ENCODE measurements at places on chromosomes 2 and 18.

- DNase-seq, result no peak
These were observed 54.0 kb upstream of the REL start for GRCh38 chr2:60827369-60827768.

DNA sequence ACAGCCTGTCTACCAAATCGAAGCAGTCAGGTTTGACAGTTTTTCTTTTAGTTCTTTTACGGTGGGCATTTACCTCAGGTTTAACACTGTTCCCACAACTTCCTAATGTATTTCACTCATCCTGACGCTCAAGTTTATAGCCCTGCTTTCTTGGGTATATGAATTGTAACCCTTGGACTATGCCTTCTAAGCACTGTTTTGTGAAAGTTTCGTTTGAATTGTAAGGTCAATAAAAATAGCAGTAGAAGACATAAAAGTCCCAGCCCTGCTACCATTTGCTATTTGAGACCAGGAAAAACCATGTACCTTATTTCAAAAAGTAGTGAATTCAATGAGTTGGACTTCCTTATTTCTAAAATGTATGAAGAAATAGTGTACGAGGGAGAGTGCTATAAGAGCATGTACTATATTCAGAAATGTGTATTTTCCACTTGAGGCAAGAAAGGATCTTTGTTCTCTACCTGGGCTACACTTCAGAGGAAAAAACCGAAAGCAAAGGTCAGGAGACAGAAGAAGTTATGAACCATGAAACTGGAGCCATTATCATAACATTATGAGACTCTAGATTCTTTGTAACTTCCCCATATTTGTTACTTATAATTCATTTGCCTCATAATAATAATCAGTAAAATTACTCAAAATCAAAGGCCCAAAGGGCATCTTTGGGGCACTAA is 1.9 kb upstream of the ZC3H15 start:
- DNase-seq, result no peak

DNA sequence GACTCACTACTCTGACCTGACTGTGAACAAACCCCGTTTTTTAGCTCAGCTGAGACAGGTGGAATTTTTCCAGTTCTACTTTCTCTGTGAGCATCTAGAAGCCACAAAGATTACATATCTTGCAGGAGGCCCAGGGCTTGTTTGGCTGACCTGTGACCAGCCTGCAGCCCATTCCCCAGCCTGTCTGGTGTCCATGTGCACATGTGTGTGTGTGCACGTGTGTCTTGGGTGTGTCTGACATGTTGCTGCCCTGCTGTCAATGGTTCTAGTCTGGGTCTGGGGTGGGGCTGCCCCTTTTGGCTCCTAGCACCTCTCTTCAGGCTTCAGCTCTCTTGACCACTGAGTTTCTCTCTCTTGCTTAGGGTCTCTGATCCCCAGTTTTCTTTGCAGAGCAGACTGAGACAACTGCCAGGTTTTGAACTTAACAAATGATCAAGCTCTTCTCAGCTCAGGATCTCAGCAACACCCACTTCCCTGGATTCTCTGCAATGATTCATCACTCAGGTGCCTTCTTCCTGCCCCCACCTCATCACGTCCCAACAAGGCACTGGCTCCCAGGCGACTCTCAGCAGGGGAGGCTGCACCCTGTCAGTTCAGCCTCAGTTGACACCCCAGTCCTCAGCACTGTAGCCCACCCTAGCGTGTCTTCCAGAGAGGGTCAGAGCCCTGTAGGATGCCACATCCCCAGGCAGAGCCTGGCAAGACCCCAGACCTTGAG is 130.3 kb downstream of the CELF4 start:
- no peak for DNase-seq

DNA sequence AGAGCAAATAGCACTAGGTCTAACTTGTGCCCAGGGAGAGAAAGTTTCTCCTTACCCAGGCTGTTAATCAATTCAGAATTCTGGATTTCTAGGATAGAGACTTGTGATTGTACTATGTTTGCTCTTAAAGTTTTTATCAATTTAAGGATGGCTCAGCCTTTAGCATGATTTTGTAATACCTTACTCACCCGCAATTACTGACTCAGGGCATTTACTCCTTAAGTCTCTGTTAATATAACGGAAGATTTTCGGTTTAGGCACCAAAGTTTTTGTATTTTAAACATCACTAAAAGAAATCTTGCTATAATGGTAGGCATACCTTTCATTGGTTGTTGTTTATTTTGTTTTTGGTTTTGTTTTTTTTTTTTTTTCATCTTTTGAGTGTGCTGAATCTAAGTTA is 358.2 kb downstream of the RBM43 start:
- DNase-seq, result no peak

DNA sequence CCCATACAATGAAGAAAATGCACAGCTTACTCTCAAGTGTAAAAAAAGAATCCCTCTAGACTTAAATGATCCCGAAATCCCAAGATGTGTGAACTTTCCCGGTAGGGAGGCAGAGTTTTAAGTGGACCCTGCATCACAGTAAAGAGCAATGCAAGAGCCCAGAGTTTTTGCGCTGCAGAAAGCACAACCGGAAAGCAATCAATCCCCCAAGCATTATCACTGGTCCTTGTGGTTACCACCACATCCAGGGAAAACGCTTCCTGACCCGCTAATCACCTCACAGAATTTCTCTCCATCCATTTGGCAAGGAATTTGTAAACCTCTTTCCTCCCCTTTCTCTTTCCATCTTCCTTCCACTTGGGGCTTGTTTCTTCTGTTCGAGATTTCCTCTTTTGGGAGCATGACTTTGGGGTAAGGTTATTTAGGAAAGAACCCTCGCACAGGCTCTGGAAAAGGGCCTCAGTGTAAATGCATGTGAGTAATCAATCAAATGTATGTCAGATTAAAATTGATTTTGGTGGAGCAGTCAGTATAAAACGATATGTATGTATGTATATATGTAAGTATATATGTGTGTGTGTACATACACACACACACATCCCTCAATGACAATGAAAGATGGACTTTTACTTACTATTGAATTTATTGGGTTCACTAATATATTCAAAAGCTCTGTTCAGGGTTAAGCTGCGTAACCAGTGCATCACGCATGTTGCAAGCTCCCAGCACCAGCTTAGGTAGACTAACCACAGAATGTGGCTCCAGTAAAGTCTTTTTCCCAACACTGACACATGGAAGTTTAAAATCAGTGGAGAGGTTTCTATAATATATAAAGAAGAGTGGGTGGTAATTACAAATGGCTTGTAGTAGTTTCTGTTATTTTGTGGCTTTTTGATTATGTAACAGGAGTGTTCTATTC is 1.6 kb downstream of the PLCL1 start:
- no peak for DNase-seq

- DNase-seq, result no peak
These were observed 40.6 kb upstream of the RNU4ATAC start for GRCh38 chr2:121489911-121490583.

DNA sequence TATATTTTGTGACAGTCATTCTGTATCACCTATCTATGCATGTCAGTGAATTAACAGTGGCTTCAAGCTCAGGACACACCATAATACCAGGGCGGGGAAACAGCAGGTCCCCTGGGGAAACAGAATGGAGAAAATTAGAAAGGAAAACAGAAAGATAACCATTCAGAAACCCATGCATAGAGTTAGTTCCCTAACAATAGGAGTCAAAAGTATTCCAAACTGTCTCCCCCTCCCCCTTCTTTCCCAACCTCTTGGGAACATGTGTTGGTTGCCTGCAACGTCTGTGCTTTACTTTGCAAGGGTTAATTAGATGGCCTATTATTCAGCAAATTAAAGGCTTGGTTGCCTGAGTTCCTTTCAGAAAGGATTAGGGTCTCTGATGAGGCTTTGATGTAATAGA is 176.4 kb downstream of the MYO3B start:
- no peak for DNase-seq

Data from kidney glomerular epithelial cell (primary cell).